ENCODE measurements at places on chromosomes 7 and 10.
A peak's percentile ranks its signal among the peaks of the same experiment; 100 is the strongest.

DNA sequence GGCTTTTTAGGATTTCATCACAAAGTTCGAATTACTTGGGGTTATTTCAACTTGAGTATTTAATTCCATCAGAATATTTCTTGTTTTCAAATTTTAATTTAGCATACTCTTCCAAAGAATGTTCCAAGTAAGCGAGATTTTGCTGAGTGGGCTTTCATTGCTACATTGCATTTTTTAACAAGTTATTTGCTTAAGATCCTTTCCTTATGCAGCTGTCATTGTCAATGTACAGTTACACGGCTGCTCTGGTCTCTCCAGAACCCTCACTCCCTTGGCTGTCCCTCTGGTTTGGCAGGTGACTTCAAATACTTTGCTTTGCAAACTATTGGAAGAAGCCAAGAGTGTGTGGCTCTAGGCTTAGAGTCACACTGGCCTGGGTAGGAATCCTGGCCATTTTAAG lies 80.0 kb downstream of the CFAP58 start:
- DNase-seq: no peak

GRCh38 chr7:12746211-12746610 lies 58.8 kb downstream of the ARL4A start:
- no peak for DNase-seq

- DNase-seq: no peak
These were observed 24.6 kb upstream of the HUS1 start for GRCh38 chr7:48004032-48004431.

GRCh38 chr7:10940704-10941355 lies 32.8 kb upstream of the PHF14 start:
- DNase-seq: no peak

DNA sequence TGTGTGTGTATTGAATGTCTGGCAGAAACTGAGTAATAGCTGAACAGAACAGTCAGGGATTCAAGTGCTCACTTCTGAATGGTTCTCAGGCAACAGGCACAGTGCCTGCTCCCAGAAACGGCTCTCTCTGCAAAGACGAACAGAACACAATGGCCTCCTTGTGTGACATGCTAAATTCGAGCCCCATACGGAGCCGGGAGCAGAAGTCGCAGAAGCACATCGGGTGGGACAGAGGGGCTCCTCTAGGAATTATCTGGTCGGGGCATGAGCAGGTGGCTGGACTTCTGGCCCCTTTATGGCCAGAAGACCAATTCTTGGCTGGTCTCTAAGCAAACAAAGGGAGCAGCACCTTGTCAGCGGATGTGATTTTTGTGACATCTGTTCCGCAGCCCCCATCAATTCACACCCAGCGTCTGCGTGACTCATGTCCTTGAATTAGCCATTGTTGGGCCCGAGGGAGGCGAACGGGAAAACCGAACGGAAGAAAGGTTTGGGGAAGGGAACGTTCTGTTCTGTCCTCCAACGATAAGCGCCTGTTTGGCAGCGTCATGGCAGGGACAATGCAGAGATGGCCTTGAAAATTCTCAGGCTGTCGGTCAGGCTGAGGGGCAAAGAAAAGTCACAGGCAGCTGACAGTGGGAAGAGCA lies 47.3 kb upstream of the NPTX2 start:
- DNase-seq: peak; percentile 19

DNA sequence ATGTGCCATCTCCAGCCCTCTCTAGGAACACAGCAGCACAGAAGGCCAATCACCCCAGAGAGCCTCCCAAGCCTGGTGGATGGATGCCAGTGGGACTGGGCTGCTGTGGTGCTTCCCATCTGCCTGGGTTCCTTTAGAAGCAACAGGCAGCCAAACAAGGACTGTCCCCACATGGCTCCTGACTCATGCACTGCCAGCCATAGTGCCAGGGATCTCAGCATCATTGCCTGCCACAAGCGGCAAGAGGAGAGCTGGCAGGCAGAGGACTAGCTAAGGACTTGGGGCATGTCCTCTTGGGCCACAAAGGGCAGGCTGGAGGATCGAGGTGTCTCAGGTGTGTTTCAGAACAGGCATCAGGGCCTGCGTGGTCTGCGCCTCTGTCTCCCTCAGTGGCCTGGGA lies 23.4 kb upstream of the FIGNL1 start:
- DNase-seq: no peak

GRCh38 chr7:112788778-112789343 lies 1.3 kb downstream of the TMEM168 start:
- DNase-seq: no peak

- peak; percentile 2 for DNase-seq
These were observed 214.3 kb downstream of the JAZF1 start for GRCh38 chr7:27966219-27966780.

GRCh38 chr7:112021379-112022044 lies 184.7 kb downstream of the DOCK4 start:
- DNase-seq: no peak

DNA sequence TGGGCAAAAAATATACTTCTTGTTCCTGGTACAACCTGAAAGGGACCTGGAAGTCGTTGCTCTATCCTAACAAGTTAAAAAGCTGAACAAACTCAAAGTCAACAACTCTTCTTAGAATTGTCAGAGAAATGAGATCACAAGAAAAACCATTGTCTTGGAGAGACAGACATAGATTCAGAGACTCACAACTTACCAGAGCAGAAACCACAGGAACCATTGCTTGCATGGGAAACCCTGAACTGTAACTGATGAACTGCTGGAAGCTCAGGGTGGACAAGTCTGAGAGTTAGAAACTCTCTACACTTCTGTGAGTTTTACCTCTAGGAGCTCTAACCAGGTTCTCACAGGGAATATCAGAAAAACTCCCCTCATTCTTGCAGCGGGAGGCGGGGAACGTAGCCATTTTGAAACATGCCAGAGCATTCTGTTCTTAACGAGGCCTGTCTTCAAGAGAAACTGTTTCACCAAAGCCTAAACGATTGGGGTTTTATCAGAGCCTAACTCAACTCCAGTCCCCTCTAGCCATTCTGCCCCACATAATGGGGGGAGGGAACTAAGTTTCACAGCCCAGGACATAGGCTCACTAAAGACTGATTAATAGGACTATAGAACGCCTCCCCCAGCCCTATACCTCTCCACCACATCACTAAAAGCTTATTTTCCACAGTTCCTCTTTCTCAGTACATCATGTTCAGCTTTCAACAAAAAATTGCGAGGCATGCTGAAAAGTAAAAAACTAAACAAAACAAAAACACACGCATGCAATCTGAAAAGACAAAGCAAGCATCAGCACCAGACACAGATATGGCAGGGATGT lies 12.0 kb upstream of the GSDME start:
- no peak for DNase-seq

DNA sequence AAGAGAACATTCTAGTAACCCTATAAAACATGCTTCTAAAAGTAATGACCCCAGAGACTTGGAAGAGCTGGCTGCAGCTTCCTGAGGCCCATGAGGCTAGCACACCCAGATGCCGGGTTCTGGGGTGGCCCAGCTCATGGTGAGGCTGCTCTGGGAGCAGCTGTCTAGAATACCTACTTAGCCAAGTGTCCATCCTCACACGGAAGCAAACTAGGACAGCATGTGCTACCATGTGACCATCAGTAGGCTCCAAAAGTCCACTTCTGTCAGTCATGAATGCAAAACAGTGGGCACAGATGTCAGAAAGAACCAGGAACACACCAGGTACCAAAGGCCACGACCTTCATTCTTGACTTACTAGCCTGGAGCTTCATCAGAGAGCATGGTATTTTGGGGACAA lies 32.4 kb downstream of the CTBP2 start:
- no peak for DNase-seq

DNA sequence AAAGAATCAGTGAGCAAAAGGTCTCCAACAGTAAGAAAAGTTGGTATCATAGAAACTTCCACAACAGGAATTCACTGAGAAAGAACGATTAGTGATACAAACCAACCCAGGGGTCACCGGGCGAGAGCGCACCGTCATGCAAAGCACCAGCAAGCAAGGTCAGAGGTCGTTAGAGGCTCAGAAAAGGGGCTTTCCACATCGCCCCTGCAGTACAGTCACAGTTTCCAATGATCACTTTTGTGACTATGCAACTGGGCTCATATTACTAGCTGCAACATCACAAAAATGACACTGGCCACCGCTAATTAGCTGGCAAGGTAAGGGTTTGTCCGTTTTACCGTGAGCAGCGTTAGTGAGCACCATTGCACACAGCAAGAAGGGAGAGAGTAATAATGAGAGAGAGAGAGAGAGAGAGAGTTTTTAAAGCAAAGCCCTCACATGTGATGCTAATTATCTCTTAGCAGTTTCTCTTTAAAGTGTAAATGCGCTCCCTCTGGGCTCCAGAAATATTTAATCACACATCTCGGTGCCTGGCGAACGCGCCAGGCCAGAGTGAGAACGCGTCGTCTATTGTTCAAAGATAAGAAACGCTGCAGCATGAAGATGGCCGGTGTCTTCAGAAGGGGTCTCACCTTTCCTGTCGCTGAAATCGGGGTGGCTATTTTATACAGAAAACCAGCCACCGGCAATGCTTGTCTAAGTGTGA lies 237.5 kb downstream of the DNAJB6 start:
- no peak for DNase-seq

DNA sequence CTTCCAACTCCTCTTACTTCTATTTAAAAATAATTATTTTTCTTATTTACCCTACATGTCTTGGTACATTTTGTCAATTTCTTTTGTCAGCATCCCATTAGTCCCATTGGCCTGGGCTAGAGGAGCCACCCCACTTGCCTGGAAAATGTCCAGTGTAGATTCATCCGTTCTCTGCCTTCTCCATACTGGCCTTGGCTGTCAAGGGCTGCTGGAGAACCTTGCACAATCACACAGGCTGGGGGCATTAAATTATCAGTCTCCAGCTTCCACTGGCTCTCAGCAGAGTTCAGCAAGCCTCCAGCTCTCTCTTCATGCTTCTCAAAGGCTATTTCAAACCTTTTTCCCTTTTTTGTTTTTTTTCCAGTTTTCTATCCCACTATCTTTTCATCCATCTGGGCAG lies 13.8 kb upstream of the ZCCHC24 start:
- no peak for DNase-seq

GRCh38 chr10:117996709-117997108 lies 50.0 kb downstream of the RAB11FIP2 start:
- DNase-seq: no peak

GRCh38 chr10:128522551-128523308 lies 396.5 kb upstream of the MKI67 start:
- DNase-seq: peak; percentile 76

DNA sequence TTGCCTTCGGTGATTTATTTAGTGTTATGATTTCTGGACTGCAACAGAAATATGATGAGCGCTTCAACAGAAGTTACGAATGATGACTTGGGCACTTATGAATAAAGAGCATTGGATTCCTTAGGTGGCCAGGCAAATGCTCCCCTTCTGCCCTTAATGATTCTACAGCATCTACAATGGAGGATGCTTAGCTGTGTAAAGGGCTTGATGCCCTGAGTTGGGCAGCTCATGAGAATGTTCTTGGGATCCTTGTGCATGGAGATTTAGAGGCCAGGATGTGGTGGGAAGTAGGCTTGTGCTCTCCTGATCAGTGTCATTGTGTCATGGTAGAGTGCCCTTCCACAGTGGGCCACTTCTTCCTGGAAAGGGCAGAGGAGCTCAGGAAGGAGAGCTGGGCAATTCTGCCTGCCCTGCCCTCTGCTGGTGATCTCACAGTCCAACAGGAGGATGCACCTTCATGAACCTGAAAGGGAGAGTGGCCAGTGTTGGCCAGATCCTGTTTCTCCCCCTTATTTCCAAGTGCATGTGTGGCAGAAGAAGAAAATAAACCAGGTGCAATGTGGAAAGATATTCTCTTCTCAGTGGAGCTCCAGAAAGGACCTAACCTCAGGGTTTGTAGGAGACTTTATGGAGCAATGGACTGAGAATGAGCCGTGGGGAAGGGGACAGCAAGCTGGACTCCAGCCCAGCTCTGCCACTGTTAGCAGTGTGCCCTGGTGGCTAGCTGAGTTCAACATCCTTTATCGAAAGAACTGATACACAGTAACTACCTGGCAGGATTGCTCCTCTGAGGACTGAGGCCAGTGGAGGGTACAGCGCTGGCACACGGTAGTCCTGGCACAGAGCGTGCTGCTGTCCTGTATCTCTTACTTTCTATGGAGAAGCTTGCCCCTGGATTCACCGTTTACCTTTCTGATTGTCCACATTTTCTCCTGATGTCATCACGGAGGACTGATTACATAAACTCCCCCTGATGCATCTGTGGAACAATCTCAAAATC lies 182.9 kb downstream of the BMPER start:
- peak; percentile 19 for DNase-seq

- DNase-seq: no peak
These were observed 18.7 kb downstream of the KRIT1 start for GRCh38 chr7:92226981-92227380.

- no peak for DNase-seq
These were observed 163.4 kb upstream of the MKLN1 start for GRCh38 chr7:131164025-131164925.

Measured in KBM-7 (cell line).